Kasumi-1 (cell line): ENCODE measurements at places on chromosomes 7 and 10.

GRCh38 chr7:117661328-117661727 is 181.5 kb downstream of the CFTR start:
- DNase-seq, result no peak

GRCh38 chr7:117051808-117052207 is 98.5 kb downstream of the ST7 start:
- no peak for DNase-seq

DNA sequence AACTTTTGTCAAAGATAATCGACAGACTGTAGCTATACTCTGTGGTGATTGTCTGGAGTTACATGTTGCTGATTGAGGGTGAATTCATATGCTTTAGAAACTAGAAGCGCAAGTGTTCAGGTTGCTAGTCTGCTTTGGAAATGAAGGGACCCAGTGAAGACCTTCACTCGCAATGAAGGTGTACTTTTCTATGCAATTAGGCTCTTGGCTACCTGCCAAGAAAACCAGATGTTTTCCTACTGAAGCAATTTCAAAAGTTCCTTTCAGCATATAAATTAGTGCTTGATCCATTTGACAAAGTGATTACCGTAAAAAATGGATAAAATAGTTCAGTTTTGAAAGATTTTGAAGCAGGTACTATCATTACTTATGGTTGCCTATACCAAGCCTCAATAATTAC is 10.0 kb upstream of the STK31 start:
- DNase-seq, result no peak

DNA sequence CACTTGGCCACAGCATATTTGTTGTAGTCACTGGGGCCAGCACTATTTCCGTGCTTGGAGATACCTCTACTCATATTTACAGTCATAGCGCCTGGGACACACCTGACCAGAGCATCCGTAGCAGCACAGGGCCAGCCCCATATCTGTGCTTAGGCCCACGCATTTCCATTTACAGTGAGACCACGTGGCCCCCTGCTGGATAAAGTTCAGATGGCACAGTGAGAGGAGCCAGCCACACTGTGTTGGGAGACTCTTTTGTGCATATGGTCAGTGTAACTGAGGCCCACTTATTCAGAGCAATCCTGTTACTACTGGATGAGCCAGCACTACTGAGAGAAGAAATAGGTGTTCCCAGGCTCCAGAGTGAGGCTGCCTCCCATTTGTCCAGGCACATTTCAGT is 455.3 kb downstream of the REEP3 start:
- peak; percentile 60 for DNase-seq

DNA sequence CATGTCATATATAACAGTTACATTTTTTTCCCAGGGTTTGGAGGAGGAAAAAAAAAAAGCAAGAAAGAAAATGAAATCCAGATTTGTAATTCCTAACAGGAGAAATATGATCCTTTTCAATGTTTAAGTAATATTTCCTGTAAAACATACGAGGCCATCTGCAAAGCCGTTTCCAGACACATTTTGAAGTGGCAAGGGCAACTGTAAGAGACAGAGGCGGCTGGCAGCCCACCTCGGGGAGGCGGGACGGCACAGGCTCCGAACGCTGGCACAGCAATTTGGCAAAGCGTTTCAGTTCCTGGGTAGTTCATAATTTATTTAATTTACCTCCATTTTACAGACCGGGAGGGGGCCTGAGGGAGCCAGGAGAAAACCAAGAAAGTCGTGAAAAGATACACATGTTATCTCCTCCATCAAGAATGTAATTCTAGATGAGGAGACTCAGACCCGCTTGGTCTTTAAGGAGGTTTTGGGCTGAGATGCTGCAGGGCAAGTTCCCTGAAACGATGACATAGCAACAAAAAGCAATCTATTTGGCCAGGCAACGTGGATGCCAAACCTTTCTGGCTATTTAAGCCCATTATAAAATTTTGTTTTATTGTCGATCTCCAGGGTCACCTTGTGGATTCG is 448.5 kb upstream of the MKI67 start:
- DNase-seq, result no peak

DNA sequence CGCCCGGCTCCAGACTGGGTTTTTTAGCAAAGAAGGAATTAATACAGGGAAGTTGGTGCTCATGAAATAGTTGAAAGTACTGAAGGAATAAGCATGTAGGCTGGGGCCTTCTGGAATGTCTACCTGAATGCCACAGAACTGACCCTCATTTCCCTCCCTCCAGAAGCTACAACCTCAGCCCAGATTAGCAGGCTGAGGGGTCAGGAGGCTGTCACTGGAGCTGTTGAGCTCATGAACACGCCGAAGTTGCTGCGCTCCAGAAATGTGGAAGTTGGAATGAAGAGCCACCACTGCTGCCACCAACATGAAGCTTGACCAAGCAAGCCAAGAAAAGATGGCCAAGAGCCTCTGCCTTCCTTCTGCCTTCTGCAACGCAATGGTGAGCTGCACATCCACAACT is 52.2 kb upstream of the KMT2E start:
- no peak for DNase-seq

DNA sequence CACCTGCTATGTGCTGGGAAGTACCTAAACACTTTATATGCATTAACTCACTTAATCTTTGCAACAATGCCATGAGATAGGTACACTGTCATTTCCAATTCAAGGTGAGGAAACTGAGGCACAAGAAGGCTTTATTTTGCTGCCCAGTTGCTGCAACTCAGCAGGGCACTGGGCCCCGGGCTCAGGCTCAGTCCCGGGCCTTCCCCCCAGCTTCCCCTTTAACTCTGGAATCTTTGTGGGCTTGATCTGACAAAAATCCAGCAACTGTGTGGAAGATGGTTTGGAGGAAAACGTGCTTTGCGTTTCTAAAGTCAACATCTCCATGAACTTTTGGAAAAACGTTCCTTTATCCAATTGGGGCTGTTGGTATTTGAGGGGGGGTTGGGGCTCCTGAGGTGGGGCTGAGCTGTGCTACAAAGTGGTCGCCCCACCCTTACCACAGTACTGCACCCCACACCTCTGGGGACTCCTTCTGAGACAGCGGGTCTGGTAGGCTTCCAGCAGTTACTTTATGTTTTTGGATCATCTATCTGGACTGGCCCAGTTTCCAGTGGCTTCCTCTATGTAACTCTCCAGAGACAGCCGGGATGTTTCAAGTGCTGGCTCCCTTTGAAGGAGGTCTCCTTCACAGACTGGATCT is 40.5 kb upstream of the CAMK1D start:
- no peak for DNase-seq

- no peak for DNase-seq
These were observed 1.1 kb upstream of the ACTR3C start for GRCh38 chr7:150324373-150324961.

GRCh38 chr7:138565451-138566114 is 105.5 kb downstream of the TRIM24 start:
- peak; percentile 94 for DNase-seq

- DNase-seq, result no peak
These were observed 48.2 kb upstream of the PFKFB3 start for GRCh38 chr10:6154566-6154965.
